ENCODE measurements at places on chromosomes 5 and 9. TPM values are rescaled to one million over a fixed set of nuclear protein-coding genes. Genes with fewer than 3 reads are reported as not detected.
A peak's percentile ranks its signal among the peaks of the same experiment; 100 is the strongest.

Gene CREB3
- 21.7 TPM for total RNA-seq

Gene FGF10
- not detected for total RNA-seq

Gene CORO2A
- total RNA-seq, result 9.2 TPM

Gene DBH
- not detected for total RNA-seq

Gene MARCHF11
- not detected for total RNA-seq

Gene DEPDC1B
- total RNA-seq, result 49.1 TPM

Gene IFNA17
- total RNA-seq, result not detected

DNA sequence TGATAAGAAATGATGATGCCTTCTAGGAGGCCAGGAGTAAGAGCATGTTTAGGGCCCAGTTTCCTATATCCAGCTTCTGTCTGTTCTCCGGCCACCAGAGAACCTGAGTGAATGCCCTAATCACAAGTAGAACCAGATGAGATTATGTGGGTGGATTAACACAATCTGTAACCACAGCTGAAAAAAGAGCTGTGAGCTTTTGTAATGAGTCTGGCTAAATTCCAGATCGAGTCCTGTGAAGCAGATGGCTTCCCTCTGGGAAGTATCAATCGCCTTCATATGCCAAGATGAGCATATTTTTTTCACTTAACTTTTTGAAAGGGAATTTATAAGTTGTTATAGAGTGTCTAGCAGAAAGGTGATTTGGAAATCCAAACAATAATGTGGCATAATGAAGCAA is 99.8 kb downstream of the NNT start:
- no peak for DNase-seq

DNA sequence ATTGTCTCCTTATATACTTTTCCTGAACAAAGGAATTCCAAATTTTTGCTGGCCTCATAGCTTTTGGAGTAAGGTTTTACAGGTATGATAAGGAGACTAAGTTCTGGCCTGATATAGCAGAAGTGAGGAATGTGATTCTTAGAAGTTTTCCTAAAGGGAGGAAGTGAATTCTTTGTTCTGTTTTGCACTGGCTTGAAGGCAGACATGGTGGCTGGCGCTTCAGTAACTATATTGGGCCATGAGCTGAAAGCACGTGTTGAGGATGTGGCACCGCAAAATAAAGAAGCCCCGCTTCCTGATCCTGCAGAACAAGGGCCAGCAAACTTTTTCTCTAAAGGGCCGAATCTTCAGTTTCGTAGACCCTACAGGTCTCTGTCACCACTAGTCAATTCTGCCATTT is 224.2 kb downstream of the SNX18 start:
- no peak for DNase-seq

- DNase-seq, result no peak
Observed at GRCh38 chr5:135667673-135668072, 88.9 kb upstream of the CXCL14 start.

- DNase-seq, result peak; percentile 31
Observed at GRCh38 chr9:137311171-137311985, 9.3 kb upstream of the NRARP start.

DNA sequence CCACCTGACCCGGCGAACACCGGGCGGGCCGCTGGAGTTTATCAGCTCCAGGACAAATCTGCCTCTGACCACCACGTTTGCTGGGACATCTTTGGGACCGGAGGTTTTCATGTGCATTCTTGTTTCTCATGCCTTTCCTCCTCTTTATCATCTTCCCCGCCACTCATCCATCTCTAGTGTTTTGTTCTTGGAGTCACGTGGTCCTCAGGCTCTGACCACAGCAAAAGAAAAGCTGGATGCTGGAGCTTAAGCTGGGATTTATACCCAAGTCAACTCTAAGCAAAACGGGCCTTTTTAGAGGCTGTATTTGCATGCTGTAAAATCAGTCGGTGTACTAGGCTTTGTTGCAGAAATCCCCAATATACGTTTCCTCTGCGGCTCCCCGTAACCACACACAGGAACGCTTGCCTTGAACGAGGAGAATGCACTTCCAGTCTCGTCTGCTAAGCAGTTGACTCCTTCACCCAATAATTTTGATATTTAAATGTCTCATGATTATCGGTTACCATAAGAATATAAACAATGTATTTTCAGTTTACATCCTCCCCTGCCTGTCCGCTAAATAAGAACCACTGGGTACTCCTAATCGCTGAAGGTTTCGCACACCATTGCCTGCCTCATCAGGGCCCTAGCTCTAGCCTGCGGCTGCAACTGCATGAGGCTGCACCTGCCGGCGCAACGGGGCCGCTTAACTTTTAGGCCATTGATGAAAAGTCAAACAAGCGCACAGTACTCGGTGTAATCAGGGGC is 560 bp upstream of the NDUFS6 start:
- DNase-seq, result peak; percentile 46

GRCh38 chr9:98280574-98280973 is 25.1 kb upstream of the TBC1D2 start:
- no peak for DNase-seq

GRCh38 chr5:41122459-41122858 is 51.3 kb upstream of the MROH2B start:
- DNase-seq, result no peak

- no peak for DNase-seq
Observed at GRCh38 chr9:98600631-98601030, 108.1 kb downstream of the GABBR2 start.

DNA sequence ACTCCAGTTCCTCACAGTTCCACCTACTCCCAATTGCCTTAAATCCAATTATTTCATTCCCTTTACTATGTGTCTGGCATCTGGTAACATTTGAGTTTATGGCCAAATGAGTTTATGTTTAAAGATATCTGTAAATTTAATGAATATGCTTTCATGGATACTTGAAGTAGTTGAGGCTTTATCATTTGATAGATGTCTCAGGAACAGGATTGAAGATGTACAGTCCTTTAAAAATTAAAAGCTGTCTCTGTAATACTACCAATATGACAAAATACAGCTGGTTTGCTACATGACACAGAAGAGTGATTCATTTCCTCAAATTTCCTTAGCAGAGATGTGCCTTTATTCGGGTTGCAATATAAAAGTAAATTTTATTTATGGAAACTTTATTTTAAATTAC is 2326.0 kb upstream of the ACO1 start:
- DNase-seq, result no peak

GRCh38 chr5:24539613-24540012 is 105.2 kb downstream of the CDH10 start:
- DNase-seq, result no peak

DNA sequence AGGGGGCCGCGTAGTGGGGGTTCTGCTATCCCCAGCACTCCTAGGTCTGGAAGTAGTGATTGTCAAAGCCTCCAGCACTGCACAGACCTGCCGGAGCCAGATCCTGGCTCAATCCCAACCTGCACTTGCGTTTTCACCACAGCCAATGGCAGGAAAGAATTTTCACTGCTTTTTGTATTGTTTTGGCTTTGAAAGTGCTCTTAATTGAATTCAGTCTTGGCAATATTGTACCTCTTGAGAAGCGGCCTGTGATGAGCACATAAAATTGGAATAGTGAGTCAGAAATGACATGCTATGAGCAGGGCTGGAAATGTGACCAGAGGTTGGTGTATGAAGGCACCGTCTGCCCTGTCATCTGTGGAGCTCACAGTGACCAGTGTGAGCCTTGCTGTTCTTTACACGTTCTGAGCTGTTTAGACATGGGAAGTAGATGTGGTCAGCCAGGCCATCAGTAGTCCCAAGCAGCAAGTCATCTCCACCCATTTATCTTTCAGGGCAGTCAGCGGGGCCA is 41.5 kb downstream of the SECISBP2 start:
- no peak for DNase-seq

DNA sequence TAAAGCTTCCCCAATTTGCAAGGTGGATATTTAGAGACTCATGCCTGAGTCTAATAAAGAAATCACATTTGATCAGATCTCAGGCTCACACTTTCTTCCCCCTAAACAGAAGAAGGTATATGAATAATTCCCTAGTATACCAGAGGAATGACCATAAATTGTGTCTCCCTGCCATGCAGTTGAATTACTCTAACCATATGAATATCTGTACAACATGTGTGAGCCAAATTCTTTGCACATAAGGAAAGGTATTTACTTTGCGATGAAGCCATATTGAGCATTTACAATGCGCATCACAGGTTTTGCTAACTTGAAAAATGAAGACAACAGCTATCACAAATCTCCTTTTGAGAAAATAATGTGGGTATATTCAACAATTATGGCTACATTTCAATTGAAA is 479.4 kb downstream of the NR2F1-AS1 start:
- no peak for DNase-seq

- no peak for DNase-seq
Observed at GRCh38 chr5:35404701-35405100, 174.4 kb upstream of the PRLR start.

GRCh38 chr9:121259498-121259897 is 8.5 kb upstream of the GSN start:
- no peak for DNase-seq

DNA sequence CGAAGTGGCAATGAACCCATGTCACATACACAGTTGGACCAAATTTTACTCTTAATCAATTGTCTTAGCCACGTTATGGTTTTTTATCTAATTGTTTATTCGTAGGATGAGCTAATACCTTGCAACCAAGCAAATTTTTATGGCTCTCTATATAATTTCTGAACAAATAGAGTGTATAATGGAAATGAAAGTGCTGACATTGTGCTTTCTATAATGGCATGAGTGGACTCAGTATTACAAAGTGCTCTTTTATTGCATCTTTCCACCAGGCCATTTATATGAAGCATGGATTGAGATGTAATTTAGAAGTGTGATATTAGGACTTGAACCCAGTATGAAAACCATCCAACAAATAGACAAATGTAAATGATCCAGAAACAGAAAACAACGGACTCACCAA is 1096.0 kb downstream of the DTWD2 start:
- no peak for DNase-seq

GRCh38 chr5:179698935-179699615 is at the start of gene CANX:
CANX (plus strand) TSS chr5:179698967; CDS start chr5:179705682, 6,715 bp downstream.
- no peak for DNase-seq

- no peak for DNase-seq
Observed at GRCh38 chr5:143888912-143889311, 77.0 kb downstream of the HMHB1 start.

GRCh38 chr9:79573412-79573923 is 1.7 kb downstream of the TLE4 start:
- no peak for DNase-seq

GRCh38 chr5:83125560-83125959 is 48.2 kb downstream of the XRCC4 start:
- no peak for DNase-seq

DNA sequence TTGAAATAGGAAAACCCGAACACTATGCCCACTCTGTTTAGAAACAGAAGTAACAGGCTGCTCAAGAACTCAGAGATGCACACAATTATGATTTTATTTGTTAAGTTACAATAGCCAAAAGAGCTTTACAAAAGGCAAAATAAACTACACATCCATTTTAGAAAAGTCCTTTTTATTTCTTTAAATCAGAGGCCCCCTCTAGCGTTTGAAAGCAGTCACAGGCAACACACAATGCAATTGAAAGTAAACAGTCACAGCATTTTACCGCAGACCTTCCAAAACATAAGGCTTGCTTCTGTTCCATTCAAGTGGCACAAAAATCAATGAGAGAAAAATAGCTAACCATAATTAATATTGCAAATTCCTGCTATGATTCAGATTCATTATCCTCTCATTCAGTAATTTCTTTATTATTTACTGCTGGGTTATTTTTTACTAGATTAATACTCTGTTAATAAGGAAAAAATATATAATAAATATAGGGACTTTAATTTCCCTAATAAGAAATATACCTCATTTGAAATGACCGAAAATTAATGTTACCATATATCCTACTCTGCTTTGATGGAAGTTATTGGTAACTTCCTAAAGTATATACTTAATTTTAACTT is 78.3 kb downstream of the CEP120 start:
- no peak for DNase-seq

GRCh38 chr5:40844565-40844964 is 3.4 kb downstream of the CARD6 start:
- DNase-seq, result no peak

All from activated CD8-positive, alpha-beta T cell treated with anti-CD3 and anti-CD28 coated beads, Interleukin-2, amount 10 ng/mL, durations not matched to agents 7 days and 5 days (primary cell).